ENCODE measurements at places on chromosomes 7 and 10.

DNA sequence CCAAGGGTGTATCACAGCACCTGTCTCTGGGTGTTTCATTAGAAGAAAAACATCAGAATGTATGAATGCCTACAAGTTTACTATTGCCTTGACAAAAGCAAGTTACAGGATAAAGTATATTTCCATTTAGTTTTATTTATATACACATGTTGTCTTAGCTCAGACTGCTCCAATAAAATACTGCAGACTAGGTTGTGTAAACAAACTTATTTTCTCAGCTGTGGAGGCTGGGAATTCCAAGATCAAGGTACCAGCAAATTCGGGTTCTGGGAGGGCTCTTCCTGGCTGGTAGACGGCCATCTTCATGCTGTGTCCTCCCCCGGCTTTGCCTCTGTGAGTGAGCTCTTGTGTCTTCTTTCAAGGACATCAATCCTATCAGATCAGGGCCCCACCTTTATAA lies 77.1 kb upstream of the UNC5B start:
- no peak for DNase-seq

DNA sequence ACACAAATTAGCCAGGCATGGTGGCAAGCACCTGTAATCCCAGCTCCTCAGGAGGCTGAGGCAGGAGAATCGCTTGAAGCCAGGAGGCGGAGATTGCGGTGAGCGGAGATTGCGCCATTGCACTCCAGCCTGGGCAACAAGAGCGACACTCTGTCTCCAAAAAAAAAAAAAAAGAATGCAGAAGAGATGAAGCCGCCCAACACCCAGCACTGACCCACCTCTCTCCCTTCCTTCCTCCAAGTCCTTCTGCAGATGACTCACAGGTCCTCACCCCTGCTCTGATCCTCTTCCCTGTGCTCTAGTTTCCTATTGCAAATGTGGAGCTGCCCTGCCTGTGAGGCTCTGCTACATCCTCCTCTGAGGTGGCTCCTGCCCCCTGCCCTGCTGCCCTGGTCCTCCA lies 22.0 kb upstream of the OPALIN start:
- no peak for DNase-seq

GRCh38 chr7:113730309-113730955 lies 188.4 kb downstream of the PPP1R3A start:
- DNase-seq, result no peak

DNA sequence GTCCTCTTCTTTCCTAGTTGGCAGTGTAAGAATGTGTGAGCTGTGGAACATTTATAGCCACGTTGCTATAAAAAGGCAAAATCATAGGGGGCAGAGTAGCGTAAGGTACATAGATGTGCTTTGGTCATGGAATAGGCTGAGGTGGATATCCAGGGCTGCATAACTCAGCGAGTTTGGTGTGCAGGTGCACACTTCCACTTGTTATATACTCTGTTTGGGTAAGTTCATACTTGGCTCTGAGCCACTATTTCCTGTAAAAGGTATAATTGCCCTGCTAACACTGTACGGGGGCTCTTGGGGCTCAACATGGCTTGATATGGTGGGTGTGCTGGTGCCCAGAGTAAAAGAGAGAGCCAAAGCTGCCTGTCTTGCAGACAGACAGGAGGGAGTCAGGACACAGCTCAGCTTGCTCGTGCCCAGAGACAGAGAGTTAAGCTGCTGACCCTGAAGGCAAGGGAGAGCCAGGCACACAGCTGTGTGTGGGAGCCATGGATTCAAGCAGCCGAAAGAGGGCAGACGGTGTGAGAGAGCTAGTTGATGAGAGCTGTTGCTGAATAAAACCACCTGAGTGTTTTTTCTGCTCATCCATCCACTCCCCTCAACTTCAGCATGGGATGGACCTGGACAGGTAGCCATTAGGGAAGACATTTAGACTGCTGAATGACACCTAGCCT lies 126.7 kb downstream of the DKK1 start:
- no peak for DNase-seq

DNA sequence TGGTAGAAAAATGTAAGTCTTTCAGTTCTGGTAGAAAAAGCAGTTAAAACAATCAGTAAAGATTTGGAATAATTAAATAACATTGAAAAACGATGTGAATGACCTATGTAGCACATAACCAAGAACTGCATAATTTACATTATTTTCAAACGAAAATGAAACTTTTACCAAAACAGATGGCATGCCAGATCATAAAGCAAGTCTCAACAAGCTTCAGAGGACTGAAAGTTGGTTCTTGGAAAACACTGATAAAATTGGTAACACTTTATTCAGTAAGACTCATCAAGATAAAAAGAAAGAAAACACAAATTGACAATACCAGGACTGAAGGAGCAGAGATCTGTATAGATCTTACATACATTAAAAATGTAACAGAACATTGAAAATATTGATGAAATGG lies 92.8 kb downstream of the VIPR2 start:
- DNase-seq, result no peak

- DNase-seq, result no peak
These were observed 115.9 kb upstream of the IFRD1 start for GRCh38 chr7:112334366-112334765.

DNA sequence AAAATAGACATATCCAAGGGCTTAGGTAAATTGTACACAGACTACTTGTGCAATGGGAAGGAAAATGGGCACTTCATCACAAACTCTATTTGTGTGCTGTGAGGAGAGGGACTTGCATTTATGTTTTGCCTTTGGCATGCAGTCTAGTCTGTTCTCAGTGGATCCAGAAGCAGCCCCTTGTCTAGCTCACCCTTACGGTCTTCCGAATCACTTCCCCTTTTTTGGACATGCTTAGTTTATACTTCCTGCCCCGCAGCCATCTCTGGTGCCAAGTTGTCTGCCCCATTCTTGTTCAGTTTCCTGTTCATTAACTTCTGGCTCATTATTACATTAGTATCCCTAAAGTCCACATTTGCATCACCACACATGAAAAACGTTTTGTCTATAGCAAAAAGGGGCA lies 161.6 kb downstream of the NRCAM start:
- no peak for DNase-seq

- DNase-seq, result no peak
These were observed 207.2 kb downstream of the PARD3 start for GRCh38 chr10:34607894-34608293.

GRCh38 chr10:91569522-91569921 lies 63.3 kb downstream of the PPP1R3C start:
- no peak for DNase-seq

DNA sequence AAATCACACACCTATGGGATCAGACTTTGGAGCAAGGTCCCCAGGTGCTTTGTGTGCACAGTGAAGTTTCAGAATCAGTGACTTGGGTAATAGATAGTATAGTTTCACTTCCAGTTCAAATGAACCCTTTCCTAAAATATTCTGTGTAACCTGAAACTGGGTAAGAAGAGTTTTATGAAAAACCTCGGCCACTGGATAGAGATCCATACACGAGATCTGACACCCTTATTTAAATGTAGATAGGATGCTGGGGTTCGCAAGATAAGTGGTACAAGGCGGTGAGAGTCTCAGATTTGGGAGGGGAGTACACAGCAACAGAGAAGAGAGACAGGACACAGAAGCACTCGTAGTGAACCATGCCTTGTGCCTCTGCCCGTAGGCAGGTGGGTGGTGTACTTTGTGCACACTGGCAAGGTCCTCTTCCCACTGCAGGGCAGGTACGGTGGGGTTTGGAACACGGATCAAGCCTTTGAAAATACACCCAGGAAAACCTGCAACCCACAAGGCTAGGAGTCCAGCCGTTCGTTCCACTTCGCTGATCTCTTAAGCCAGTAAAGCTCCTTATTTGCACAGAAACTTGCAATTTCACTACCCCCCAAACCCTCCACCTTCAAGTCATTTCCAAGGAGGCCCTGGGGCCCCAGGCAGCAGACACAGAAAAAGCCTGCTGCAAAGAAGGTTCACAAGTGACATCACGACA lies 162.8 kb downstream of the USP6NL start:
- no peak for DNase-seq

DNA sequence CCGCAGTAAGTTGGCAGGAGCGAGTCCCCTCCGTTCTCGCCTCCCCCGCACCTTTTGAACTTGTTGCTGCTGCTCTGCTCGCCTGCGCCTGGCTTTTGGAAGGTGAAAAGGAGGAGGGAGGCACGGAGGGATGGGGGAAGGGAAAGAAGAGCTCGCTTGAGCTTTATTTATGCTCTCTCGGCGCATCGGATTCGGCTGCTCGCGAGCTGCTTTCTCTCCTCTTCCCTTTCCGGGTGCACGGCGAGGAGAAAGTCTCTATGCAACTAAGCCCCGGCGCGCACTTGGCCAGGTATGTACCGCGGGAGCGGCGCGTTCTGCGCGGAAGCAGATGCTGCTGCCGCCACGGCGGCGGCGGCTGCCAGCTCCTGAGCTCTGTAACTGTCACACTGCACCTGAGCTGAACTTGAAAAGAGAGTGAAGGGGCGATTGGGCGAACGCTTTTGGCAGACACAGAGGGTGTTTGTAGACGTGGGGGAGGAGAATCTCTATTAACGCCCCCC lies 551 bp downstream of the KCND2 start:
- DNase-seq, result no peak

- no peak for DNase-seq
These were observed 30.3 kb downstream of the PLA2G12B start for GRCh38 chr10:72924351-72924750.
